Mammary epithelial cell (primary cell): ENCODE measurements at places on chromosomes 4 and X. TPM values are rescaled to one million over a fixed set of nuclear protein-coding genes. Genes with fewer than 3 reads are reported as not detected.

GRCh38 chr4:76571274-76571673 lies 136.2 kb downstream of the SHROOM3 start:
- DNase-seq, result no peak

- peak; percentile 20 for DNase-seq
Observed at GRCh38 chrX:68072041-68072440, 361.3 kb downstream of the OPHN1 start.

Gene SPANXN4
- not detected in 2 replicates for total RNA-seq

Gene RIPPLY1
- not detected in 2 replicates for total RNA-seq

GRCh38 chr4:53924333-53925049 lies 139.9 kb downstream of the CHIC2 start:
- no peak for DNase-seq

Gene UGT2B10
- not detected in 2 replicates for total RNA-seq

GRCh38 chrX:31269914-31270313 lies 198.1 kb upstream of the FTHL17 start:
- no peak for DNase-seq

DNA sequence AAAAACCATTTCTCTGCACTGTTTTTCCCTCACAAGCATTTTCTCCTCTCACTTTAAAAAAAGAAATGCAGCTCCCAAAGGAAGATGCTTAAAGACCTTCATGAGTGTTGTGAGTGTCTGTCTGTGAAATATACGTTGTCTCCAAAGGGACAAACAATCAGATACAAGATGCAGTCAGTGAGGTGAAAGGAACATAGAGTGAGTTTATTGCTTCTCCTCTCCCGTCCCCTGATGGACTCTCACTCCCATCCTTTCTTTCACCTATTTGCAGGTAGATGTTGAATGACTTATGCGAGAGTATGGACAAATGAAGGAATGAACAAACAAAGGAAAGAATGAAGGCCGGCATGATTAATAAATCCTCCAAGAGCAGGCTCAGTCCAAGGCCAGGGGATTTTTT lies 561.2 kb upstream of the DIPK2B start:
- DNase-seq, result no peak

Gene TMEM271
- total RNA-seq, result not detected in 2 replicates

GRCh38 chr4:153577053-153577452 lies 107.0 kb upstream of the TLR2 start:
- DNase-seq, result no peak

- DNase-seq, result no peak
Observed at GRCh38 chr4:45693746-45694145, 430.1 kb downstream of the GABRG1 start.

Gene FHDC1
- total RNA-seq, result 9.7 and 13.3 TPM in 2 replicates

DNA sequence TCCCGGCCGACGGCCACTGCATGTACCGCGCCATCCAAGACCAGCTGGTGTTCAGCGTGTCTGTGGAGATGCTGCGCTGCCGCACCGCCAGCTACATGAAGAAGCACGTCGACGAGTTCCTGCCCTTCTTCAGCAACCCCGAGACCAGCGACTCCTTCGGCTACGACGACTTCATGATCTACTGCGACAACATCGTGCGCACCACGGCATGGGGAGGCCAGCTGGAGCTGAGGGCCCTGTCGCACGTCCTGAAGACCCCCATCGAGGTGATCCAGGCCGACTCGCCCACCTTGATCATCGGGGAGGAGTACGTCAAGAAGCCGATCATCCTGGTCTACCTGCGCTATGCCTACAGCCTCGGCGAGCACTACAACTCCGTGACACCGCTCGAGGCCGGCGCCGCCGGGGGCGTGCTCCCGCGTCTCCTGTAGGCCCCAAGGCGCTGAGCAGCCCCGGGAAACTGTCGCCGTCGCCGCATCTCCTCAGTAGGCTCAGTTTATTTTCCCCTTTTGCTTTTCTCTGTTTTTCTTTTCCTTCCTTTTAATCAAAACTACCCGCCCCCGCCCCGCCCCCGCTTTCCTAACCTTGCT lies 799 bp downstream of the OTUD6A start:
- DNase-seq, result no peak

Gene NKX3-2
- 0.17 TPM for total RNA-seq

DNA sequence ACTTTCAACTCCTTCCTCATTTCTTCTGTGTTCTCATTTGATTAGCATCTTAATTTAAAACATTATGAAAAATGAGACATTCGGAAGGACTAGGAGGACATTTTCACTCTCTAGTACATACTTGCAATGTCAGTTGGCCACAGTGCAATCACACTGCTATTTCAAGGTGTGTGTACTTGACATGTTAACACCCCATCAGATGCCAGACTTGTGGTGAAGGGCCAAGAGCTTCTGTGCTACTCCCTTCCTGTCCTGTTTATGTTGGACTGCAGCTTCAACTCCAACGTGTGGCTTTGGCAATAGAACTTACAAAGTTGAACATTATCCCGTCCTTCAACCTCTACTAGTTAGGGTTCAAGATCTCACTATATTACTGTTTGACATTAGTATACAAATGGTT lies 221.0 kb downstream of the PALLD start:
- DNase-seq, result peak; percentile 68

Gene UPF3B
- 1.0 TPM for total RNA-seq

Gene SHOX
- not detected for total RNA-seq

DNA sequence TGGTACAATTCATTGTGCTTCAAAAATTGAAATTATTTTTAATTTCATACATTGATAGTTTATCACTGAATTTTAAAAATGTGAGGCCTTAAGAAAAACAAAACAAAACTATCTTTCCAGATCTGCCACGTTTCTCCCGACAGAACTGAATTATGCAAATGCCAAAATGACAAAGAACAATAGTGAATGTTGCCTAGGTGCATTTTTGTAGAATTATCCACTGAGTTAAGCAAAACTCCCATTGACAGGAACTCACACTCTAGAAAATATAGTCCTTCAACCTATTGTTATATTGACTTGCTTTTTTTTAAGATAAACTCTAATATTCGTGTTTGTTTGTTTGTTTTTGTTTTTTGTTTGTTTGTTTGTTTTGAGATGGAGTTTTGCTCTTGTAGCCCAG lies 6.5 kb downstream of the PCGF3 start:
- no peak for DNase-seq

Gene FAM9B
- total RNA-seq, result not detected in 2 replicates

Gene SLC26A1
- total RNA-seq, result not detected in 2 replicates

DNA sequence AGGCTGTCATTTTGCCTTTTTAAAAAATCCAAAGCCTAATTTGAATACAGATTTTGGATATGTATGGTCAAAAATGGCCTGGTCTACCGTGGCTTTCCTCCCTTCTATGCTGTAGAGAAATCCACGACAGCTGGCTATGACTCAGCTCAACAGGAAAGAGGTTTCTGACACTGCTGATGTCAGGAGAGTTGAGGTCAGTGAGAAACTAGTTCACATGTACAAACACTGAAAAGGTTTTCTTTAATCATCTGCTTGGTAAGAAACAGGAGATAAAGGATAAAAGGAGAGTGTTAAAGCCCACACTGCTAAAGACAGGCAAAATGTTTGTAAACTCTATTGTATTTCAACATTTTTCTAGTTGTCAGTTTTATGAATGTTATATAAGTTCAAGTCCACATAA lies 113.9 kb downstream of the NYX start:
- peak; percentile 77 for DNase-seq

Gene FHL1
- 1.3 TPM for total RNA-seq

GRCh38 chrX:9462456-9462855 lies 2.4 kb upstream of the TBL1X start:
- no peak for DNase-seq

GRCh38 chr4:187178587-187178986 lies 454.9 kb upstream of the FAT1 start:
- no peak for DNase-seq

Gene FAM50A
- total RNA-seq, result 50.7 and 60.5 TPM in 2 replicates
